ENCODE measurements at places on chromosomes 11 and 22.

GRCh38 chr11:93783765-93784144 lies 327 bp upstream of the MED17 start:
- peaks cover 21% of the 10 kb centered on the region for H3K4me1 ChIP-seq
- H3K36me3 ChIP-seq = peaks cover 3% of the 10 kb centered on the region
- peak overlapping the region; percentile 95 for H3K27ac ChIP-seq

DNA sequence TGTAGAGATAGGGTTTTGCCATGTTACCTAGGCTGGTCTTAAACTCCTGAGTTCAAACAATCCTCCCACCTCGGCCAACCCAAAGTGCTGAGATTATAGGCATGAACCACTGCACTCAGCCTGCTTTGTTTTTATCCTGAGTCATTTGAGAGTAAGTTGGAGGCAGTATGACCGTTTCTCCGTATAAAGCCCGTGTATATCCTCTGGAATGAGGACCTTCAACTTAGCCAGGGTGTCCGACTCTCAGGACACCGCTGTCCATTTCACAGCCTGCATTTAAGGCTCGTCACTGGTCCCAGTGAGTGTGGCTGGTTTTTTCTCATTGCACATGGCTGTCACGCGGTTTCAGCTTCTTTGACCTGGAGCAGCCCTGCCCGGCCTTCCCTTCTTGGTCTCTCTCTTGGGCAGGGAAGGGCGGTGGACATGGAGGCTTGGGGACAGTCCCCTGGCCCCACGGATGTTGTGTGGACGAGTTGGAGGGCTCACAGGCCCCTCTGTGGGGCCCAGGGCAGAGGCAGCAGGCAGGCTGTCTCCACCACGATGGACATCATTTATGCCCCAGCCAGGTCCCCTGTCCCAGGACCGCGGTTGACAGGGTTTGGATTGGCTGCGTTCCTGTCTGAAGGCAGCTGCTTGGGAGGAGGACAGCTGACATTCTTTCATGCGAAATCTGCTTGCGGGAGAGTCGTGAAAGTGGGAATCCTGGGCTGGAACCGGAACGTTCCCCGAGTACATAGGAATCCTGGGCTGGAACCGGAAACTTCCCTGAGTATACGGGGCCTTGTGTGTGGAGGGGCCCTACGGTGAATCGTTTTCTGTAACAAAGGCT lies 93.3 kb downstream of the KCNQ1 start:
- peaks cover 3% of the 10 kb centered on the region for H3K27me3 ChIP-seq
- no peak overlapping the region for H3K4me3 ChIP-seq
- H3K4me1 ChIP-seq = peaks cover 10% of the 10 kb centered on the region
- peak; percentile 78 for DNase-seq
- H3K27ac ChIP-seq = no peak overlapping the region

GRCh38 chr11:70138403-70138802 lies 60.3 kb downstream of the ANO1 start:
- H3K27ac ChIP-seq = no peak overlapping the region
- H3K36me3 ChIP-seq = no peaks in the 10 kb centered on the region
- peak; percentile 17 for DNase-seq
- peaks cover 29% of the 10 kb centered on the region for H3K27me3 ChIP-seq

GRCh38 chr11:34104680-34105078 lies 750 bp upstream of the NAT10 start:
- peaks cover 20% of the 10 kb centered on the region for H3K4me1 ChIP-seq
- H3K27me3 ChIP-seq = no peaks in the 10 kb centered on the region
- H3K27ac ChIP-seq = peak overlapping the region; percentile 95
- peaks cover 39% of the 10 kb centered on the region for H3K36me3 ChIP-seq
- peak overlapping the region; percentile 90 for H3K4me3 ChIP-seq
- DNase-seq = no peak

GRCh38 chr11:118614511-118614910 lies 7.1 kb downstream of the PHLDB1 start:
- DNase-seq = no peak
- no peaks in the 10 kb centered on the region for H3K27me3 ChIP-seq
- H3K4me3 ChIP-seq = no peak overlapping the region
- peaks cover 31% of the 10 kb centered on the region for H3K36me3 ChIP-seq
- H3K27ac ChIP-seq = no peak overlapping the region

GRCh38 chr22:44309137-44309536 lies 3.6 kb downstream of the SHISAL1 start:
- no peaks in the 10 kb centered on the region for H3K27me3 ChIP-seq
- peak overlapping the region; percentile 78 for H3K27ac ChIP-seq
- peak overlapping the region; percentile 2 for H3K4me3 ChIP-seq
- DNase-seq = peak; percentile 99

DNA sequence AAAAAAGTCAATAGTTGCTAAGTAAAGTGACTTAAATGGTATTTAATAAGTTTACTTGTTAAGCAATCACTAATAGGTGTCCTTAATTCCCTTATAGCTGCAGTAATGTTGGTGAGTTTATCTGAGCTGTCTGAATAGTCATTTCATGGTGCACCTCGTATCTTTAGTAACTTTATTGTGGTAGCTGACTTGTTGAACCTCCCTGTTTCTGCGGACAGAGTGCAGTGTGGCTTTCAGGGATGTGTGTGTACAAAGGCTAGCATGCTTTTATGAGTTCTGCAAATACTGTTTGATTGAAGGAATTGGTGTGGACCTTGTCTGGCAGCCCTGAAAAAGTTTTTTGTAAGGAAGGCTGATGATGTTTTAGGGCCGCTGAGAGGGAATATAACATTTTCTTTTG lies 2.6 kb downstream of the ZNRF3 start:
- H3K4me1 ChIP-seq = peaks cover 8% of the 10 kb centered on the region
- no peak overlapping the region for H3K27ac ChIP-seq
- no peaks in the 10 kb centered on the region for H3K36me3 ChIP-seq
- no peak for DNase-seq
- H3K4me3 ChIP-seq = no peak overlapping the region
